ENCODE measurements at places on chromosomes 4 and X. TPM values are rescaled to one million over a fixed set of nuclear protein-coding genes. Genes with fewer than 3 reads are reported as not detected.

NAP1L3 gene
- polyA plus RNA-seq, result 0.24 TPM

SULT1E1 gene
- not detected for polyA plus RNA-seq

SPANXC gene
- polyA plus RNA-seq, result not detected

SHOX gene
- not detected for polyA plus RNA-seq

MAGEC3 gene
- not detected for polyA plus RNA-seq

PLP1 gene
- not detected for polyA plus RNA-seq

UGT2B10 gene
- not detected for polyA plus RNA-seq

CLCN5 gene
- polyA plus RNA-seq, result 0.56 TPM

CYSLTR1 gene
- 63.8 TPM for polyA plus RNA-seq

RPA4 gene
- polyA plus RNA-seq, result 0.33 TPM

MAOB gene
- polyA plus RNA-seq, result not detected

CFAP99 gene
- polyA plus RNA-seq, result not detected

CXorf65 gene
- polyA plus RNA-seq, result 1.5 TPM

ADAMTS3 gene
- not detected for polyA plus RNA-seq

HMGN5 gene
- polyA plus RNA-seq, result 1.1 TPM

MUC7 gene
- polyA plus RNA-seq, result not detected

AMOT gene
- 3.3 TPM for polyA plus RNA-seq

FAM53A gene
- 1.5 TPM for polyA plus RNA-seq

SPANXA2 gene
- polyA plus RNA-seq, result not detected

ERCC6L gene
- 0.15 TPM for polyA plus RNA-seq

SLC9A7 gene
- 18.7 TPM for polyA plus RNA-seq

SRPX gene
- polyA plus RNA-seq, result not detected

CXCL10 gene
- polyA plus RNA-seq, result 0.58 TPM

C4orf51 gene
- not detected for polyA plus RNA-seq

UGT8 gene
- 6.1 TPM for polyA plus RNA-seq

ITIH6 gene
- polyA plus RNA-seq, result not detected

PRSS48 gene
- not detected for polyA plus RNA-seq

HSD17B13 gene
- not detected for polyA plus RNA-seq

SHROOM2 gene
- not detected for polyA plus RNA-seq

EREG gene
- not detected for polyA plus RNA-seq

MAGEB5 gene
- polyA plus RNA-seq, result not detected

IL2RG gene
- polyA plus RNA-seq, result 754 TPM

SLC16A2 gene
- polyA plus RNA-seq, result not detected

HPSE gene
- 0.54 TPM for polyA plus RNA-seq

NDP gene
- polyA plus RNA-seq, result not detected

FGF2 gene
- polyA plus RNA-seq, result not detected

LAMP2 gene
- 49.0 TPM for polyA plus RNA-seq

PPEF2 gene
- not detected for polyA plus RNA-seq

NRK gene
- not detected for polyA plus RNA-seq

ADH6 gene
- polyA plus RNA-seq, result not detected

SORBS2 gene
- not detected for polyA plus RNA-seq

Measured in IgD-negative memory B cell (primary cell).